RCC 7860 (cell line): ENCODE measurements at places on chromosomes 1 and 21.

DNA sequence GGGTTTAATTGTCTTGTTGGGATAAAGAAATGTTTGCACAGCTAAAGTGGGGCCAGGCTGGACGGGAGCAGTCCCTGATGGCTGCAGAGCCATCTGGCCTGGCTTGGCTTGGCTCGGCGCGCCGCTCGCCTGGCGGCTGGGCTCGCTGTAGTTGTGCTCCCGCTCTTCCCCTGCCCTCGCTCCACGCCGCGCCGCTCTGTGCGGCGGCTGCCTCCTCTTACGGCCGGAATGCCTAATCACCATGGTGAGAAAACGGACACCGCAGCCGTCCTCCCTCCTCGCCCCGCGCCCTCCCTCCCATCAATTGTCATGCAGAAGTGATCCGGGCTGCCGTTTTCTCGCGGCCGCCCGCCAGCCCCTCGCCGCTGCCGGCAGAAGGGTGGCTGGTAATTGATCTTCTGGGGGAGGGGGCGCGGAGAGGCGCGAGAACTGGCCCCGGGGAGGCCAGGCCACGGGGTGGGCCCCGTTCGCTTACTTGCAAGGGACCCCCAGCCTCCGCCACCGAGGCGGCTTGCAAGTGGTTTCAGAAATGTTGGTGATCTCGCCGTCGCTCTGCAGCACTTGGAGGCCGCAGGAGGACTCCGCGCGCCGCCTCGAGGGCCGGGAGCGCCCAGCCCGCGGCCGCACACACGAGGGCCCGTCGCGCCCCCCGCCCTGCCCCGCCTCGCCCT lies 12.4 kb downstream of the RNF220 start:
- no peak for DNase-seq

- DNase-seq: no peak
Measured at GRCh38 chr1:101107496-101108110, 82.0 kb upstream of the DPH5 start.

- no peak for DNase-seq
Measured at GRCh38 chr1:184509105-184509504, 122.3 kb downstream of the C1orf21 start.

DNA sequence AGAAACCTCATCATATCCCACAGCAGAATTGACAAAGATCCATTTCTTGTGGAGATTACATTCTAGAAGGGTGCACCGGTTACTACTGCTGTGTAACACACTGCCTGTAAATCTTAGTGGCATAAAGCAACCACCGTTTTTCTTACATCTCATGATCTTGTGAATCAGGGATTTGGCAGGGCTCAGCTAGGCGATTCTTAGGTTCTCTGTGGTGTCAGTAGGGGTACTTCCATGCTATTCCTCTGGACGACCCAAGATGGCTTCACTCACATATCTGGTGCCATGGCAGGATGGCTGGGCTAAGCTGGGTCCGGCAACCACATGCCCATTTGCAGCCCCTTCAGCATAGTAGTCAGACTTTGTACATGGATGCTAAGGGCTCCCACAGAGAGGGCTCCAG lies 179.8 kb upstream of the TMEM51 start:
- DNase-seq: no peak

- DNase-seq: peak; percentile 18
Measured at GRCh38 chr1:212858461-212859265, 588 bp downstream of the FLVCR1 start.

- no peak for DNase-seq
Measured at GRCh38 chr1:193494368-193494767, 308.0 kb upstream of the B3GALT2 start.

DNA sequence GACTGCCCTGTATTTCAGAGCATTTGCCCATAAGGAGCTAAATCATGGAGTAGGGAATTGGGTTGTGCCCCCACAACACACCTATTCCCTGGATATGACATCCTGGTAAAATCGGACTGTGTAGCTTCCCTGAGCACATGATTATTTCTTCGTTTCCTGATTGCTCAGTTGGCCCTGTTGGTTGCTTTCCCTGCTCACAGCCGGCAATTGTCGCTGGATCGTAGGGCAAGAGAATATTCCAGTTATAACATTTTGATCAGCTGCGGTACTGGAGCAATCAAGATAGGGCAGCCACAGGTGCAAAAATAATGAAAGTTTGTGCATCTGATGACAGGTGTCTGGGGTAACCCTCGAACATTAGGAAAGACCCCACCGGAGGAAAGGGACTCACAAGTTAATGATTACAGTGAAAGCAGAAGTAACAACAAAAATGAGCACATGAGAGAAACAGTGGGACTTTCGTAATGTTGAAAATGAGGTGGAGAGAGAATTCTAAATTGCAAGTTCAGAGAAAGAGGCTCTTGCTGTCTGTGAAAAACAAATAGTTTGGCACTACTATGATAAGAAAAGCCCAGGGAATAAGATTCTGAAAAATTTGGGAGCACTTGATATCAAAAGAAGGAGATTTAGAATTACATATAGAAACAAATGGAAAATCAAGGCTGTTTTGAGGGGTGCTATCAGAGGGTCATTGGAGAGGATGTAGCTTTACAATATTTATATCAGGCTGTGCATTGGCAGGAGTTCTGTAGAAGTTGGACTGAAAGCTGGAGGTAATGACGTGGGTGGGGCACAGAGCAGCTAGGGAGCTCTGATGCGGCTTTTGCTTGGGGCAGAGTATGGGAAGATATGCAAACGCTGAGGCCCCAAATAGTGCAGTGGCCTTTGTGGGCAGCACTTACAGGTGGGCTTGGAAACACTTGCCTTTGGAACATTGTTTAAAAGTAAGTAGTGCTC lies at the start of gene MAB21L3:
Gene MAB21L3 (plus strand): TSS at position 833 of the 957 bp plus-strand sequence. CDS start 1,217 bp downstream, outside the sequence.
- no peak for DNase-seq

DNA sequence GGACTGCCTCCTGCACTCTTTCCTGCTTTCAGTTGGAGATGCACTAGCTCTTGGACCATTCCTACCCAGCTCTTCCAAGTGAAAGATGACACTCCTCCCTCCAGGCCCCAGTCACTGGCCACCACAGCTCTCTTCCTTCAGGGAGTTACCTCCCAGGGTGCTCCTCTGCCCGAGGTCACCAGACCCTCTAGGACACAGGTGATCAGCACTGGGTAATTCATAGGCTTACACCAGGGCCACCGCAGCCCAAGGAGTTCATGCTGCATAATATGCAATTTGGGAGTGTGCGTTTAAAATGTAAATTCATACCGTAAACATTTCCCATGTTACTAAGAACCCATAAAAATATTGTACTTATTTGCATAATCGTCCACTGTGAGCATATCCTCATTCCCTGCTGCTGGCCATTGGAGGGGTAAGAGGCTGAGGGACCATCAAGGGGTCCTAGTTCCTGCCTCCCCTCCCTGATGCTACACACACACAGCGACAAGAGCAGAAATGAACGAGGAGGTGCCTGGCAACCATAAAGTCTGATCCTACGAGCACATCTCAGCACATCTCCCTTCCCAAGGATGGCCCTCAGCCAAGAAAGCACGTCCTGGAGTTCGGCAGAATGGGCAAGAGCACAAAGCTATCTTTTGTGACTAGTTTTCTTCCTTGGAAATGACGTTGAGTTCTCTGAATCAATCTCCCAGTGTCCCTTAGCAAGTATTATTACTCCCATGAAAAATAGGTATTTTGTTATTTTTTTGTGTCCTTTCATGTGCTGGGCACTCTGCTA lies 222.9 kb upstream of the RAB4A start:
- DNase-seq: no peak

- no peak for DNase-seq
Measured at GRCh38 chr1:183138301-183138700, 47.8 kb upstream of the LAMC2 start.

GRCh38 chr1:154288661-154289060 lies 16.2 kb downstream of the HAX1 start:
- peak; percentile 20 for DNase-seq

GRCh38 chr1:226403201-226404034 lies 4.5 kb downstream of the PARP1 start:
- DNase-seq: peak; percentile 11

- no peak for DNase-seq
Measured at GRCh38 chr1:31019401-31019800, 46.1 kb downstream of the PUM1 start.

DNA sequence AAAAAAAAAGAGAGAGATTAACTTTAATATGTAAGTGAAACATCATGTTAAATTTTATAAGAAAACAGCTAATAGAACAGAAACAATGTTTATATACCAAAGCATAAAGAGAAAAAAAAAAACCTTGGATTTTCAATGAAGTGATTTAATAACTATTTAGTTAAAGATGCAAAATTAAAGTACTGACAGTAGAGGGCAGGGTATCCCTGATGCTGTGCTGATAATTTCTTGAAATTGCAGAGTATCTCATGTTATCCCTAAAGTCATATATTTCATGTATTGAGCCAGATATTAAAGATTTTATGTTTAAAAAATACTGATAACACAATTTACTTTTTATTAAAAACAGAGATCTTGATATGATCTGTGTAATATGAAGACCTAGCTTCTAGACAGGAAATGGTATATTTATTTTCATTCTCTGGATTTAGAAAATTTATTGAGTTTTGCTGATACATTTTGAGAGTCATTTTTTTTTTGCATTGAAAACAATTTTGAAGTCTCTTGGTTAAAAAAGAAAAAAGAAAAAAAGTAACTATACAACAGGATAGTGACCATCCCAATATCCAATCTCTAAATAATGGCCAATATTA lies 273.2 kb downstream of the USP25 start:
- DNase-seq: no peak

- DNase-seq: peak; percentile 31
Measured at GRCh38 chr1:119298687-119299303, 69.8 kb upstream of the HAO2 start.

DNA sequence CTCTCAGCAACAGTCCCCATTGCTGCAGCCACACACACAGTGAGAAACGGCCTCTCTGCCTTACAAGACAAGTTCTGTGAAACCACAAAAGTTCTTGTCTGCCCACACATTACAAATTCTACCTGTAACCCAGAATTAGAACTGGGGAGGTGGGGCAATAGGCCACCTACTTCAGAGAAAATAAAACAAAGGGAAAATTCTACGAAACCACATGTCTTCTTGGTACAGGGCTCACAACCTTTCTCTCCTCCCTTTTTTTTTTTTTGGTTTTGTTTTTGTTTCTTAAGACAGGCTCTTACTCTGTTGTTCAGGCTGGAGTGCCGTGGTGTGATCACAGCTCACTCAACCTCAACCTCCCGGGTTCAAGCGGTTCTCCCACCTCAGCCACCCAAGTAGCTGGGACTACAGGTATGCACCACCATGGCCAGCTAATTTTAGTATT lies 30.2 kb downstream of the LPAR3 start:
- no peak for DNase-seq

DNA sequence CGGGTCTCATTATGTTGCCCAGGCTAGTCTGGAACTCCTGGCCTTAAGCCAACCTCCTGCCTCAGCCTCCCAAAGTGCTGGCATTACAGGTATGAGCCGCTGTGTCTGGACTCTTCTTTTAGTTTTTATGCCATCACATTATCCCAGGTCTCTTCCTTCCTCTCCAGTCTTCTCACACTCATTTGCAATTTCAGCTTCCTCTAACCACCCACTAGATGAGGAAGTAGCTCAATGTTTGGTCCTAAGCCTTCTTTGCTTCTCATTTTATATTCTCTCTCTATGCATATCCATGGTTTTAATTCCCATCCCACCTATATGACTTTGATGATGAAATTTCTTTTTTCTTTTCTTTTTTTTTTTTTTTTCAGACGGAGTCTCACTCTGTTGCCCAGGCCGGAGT lies 3.1 kb upstream of the ZBTB8A start:
- no peak for DNase-seq

- no peak for DNase-seq
Measured at GRCh38 chr1:67019121-67019520, 34.8 kb downstream of the SLC35D1 start.

- no peak for DNase-seq
Measured at GRCh38 chr1:201471772-201472171, 2.8 kb upstream of the PHLDA3 start.

GRCh38 chr21:28333578-28334075 lies 659.0 kb downstream of the LTN1 start:
- DNase-seq: no peak

DNA sequence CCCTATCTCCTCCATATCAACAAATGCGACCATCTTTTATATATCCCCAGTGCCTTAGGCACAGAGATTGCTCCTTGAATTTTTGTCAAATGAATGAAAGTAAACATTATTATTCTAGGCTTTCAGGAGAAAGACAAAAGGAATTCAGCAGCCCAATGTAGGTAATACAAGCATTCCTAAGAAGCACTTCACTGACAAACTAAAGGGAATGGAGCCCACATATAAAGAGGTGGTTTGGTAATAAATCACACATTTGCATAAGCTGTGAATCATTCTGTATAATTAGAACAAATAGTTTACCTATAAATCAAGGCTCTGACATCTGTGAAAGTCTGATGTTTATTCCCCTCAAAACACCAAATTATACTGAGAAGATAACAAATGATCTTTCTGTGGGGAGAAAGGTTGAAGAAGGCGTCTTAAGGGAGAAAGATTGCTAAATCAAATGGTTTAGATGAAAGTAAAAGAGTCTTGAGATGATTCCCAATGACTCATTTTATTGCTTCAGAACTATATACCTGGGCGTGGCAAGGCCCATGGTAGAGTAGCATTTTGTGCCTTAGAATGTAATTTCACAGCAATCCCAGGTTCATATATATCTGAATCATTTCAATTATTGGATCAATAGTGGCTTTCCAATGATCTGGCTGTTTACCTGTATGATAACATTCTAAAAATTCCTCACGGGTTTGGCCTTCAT lies 558.1 kb downstream of the AGBL4 start:
- DNase-seq: no peak

DNA sequence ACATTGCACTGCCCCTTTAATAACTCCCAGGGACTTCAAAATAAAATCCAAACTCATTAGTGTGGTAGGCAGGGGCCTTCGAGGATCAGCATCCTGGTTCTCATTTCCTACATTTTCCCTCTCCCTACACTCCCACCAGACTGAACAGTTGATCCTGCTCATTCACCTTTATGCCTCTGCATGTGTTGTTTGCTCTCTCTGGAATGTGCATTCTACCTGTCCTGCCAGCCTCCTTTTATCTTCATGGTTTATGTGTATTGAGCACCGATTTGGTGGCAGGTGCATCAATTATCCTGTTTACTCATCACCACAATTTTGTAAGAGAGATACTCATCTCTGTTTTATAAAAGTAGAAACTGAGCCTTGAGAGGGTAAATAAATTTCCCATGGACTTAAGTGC lies 125.0 kb downstream of the ADSS2 start:
- DNase-seq: no peak

GRCh38 chr1:230864441-230864840 lies 3.9 kb downstream of the C1orf198 start:
- DNase-seq: no peak

GRCh38 chr1:231705806-231706760 lies 79.5 kb downstream of the DISC1 start:
- no peak for DNase-seq
